ENCODE measurements at places on chromosomes 4 and X.

DNA sequence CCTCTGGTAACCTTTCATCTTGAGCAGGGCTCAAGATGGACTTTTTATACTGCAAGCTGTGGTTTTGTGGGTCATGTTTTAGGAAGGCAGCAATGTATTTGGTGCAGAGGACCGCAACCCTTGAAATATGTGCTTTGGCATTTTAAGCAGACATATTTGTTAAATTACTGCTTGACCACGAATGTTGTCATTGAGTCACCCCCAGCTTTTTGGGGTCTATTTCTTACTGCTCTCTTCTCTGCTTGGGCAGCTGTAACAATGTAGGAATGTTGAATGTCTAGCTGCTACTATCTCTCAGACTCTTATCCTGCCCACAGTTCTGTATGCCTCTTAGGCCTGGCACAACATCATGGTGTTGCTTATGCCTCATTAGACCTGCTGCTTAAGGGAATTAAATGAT, 6.0 kb downstream of the RBPJ start:
- no peak for DNase-seq

GRCh38 chr4:114654592-114654991, 56.0 kb downstream of the UGT8 start:
- DNase-seq, result no peak

DNA sequence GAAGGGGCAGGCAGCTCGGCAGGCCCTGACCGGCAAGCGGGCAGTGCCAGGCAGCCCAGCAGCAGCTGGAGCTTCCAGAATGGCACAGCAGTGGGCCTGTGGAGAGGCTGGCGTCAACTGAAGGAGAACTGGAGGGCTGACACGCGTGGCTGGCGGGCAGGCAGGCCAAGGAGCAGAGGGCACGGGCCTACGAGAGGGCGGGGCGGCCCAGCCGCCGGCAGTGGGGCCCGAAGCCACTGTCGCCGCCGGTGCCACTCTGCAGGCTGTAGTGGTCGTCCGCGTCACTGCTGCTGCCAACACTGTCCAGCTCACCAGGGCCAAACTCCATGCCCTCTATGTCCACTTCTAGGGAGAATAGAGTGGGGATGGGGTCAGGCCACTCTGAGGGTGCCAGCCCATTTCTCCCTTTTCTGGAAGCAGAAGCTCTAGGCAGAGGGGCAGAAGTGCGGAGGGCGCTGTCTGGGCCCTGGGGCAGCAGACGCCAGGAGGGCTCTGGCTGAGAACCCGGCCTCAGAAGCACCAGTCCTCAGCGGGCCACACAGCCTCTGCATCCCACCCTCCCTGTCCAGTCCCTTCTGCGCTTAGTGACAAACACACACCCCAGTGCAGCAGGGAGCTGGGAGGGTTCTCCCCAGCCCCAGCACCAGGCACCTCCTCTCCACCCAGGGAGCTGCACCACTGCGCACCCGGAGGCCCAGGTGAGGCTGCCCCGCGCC, 8.6 kb upstream of the HAUS3 start:
- DNase-seq, result no peak

GRCh38 chr4:54659749-54660535, 2.2 kb downstream of the KIT start:
- no peak for DNase-seq

- DNase-seq, result no peak
Observed at GRCh38 chr4:54539500-54540029, 118.2 kb upstream of the KIT start.

GRCh38 chr4:155552180-155552579, 114.5 kb upstream of the GUCY1A1 start:
- no peak for DNase-seq

DNA sequence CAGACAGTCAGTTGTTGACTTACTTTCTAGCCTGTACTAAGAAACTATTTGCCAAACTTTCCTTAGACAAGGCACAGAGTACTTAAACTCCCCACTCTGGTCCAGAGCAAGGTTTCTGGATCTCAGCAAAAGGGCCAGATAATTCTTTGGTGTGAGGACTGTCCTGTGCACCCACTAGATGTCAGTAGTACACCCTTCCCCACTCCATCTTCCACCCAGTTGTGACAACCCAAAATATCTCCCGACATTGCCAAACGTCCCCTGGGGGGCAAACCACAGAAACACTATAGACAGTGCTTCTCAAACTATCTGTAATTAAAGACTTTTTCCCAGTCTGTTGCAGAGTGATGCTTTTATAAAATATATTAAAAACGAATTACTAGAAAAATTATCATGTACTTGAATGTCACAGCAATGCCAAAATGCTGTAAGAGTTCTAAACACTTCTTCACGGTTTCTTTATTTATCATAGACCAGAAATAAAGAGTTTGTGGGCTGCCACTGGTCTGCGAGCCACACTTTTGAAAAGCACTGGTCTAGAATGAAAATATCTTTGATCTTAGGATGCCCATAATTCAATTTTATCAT, 203.5 kb downstream of the PRDM5 start:
- no peak for DNase-seq

- DNase-seq, result no peak
Observed at GRCh38 chr4:88793475-88793874, 95.8 kb upstream of the NAP1L5 start.

DNA sequence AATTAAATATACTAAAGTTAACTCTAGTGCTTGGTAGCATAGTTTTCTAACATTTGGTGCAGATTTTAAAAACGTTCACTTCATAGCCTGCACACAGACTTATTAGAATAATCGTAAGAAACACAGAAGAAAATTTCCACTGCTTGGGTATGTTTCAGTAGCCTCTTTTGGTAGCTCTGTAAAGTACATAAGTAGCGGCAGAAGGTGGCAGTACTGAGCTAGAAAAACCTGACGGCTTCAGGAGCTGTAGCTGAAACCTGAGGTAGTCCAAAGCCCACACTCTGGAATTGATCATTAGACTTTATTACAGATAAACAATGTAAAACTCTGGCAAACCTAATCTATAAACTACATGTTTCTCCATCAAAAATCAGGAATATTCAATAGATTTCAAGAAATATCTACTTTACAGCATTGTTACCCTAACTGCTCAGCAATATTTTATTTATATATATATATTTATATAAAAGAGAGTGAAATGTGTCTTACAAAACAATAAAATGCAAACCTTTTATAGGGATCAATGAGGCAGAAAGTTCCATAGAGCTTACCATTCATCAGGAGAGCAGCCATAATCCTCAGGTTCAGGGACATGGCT, 88.2 kb downstream of the ATP8A1 start:
- DNase-seq, result peak; percentile 52

DNA sequence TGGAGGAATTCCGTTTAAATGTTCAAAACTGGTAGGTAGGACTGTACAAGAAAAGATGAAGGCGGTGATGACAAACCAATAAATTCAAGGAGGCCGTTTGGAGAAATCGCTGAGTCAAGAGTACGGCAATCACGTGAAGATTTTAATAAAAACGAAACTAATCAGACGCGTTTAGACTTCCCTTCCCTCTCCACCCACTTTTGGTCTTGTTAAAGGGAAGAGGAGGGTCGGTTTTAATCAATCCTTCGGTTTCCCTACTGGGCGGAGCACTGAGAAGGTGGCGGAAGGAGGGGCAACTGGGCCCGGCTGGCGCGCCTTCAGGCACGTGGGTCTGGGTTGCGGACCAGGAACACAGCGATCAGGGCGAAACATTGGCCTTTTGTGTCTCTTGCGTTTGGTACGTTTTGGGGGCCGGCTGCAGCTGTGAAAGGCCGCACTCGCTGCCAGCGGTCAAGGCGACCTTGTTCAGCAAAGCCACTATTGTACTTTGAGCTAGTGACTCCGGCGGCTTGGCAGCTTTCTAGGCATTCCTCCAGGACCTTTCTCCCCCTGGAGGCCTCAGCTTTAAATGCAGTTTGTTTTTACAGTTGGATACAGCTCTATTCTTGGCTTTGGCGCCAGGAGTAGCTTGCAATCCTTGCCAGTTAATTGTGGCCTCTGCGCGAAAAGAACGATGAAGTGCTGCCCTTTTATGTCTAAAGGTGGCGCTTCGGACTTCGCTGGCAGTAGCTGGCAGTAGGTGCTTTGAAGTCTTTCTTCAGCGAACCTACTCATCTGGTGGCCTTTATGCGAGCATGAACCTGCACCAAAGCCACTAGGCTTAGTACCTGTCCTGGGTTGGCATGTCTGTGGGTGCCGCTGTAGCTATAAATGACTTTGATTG, 16.8 kb upstream of the LAMP2 start:
- DNase-seq, result peak; percentile 9

DNA sequence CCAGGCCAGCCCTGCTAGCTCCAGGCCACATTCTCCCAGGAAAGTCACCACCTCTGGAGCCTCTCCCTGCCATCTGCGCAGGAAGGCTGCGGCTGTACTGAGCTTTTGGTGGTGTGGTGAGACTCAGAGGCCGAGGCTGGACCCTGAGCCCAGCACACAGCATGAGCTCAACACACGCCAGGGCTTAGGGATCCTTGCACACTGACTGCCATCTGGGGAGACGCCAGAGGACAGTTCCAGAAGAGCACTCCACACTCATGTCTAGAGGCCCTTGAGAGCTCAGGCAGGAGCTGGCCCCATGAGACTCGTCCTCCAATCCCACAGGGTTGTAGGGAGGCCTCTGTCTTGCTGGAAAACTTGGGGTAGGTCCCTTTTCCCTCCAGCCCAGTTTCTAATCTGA, 40.6 kb downstream of the ABLIM2 start:
- no peak for DNase-seq

DNA sequence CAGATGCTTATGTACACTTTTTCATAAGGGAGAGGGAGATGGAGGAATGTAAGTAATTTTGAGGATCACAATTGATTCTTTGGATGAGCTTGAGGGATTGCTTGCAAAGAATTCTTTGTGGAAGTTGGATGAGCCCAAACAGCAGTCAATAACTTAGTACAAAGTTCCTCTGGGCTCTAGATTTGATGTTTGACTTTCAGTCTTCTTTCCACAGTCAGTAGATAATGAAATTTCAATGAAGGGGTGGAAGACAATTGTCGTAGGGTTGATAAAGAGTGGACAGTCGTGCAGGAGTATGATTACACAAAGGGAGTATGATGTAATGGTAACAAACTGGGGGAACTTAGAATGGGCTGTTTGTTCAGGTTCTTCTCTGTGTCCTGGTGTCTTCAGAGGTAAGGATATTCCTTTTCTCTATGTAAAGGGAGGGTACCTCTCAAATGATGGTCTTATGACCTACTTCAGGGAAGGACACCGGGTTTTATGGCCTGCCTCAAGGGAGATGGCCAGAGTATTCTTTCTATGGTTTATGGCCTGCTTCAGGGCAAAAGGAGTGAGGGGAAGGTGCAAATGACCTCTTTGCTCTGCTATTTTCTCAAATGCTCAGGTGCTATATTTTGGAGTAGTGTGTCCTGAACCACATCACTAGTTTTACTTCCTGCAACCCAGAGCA, 1.7 kb upstream of the ABRAXAS1 start:
- no peak for DNase-seq

DNA sequence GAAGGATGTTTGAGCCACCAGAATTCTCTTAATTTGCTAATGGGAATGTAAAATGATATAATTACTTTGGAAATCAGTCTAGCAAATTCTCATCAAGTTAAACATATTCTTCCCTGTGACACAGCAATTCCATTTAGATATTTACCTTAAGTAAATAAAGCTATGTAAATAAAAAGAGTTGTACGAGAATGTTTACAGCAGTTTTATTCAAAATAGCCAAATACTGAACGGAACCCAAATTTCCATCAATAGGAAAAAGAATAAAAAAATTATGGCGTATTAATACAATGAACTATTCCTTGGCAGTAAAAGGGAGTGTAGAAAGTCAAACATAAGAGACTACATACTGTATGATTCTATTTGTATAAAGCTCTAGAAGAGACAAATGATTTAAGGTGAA, 45.8 kb downstream of the CENPE start:
- DNase-seq, result no peak

DNA sequence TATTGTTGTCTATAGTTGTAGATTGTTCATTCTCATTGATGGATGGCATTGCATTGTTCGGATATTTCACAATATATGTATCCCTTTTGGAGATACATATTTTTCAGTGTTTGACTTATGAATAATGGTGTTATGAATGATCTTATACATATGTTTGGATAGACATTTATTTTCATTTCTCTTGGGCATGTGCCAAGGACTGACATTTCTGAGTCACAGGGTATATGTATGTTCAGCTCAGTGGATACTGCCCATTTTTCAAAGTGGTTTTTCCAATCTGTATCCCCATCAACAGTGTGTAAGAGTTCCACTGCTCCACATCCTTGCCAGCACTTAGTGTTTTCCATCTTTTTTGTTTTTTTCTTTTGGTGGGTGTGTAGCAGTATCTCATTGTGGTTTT, 45.0 kb upstream of the RAB40AL start:
- DNase-seq, result no peak

- no peak for DNase-seq
Observed at GRCh38 chr4:173752610-173753230, 222.7 kb upstream of the HAND2 start.

GRCh38 chrX:12282991-12283390, 144.7 kb downstream of the FRMPD4 start:
- DNase-seq, result no peak

- DNase-seq, result no peak
Observed at GRCh38 chr4:80446664-80447063, 111.1 kb downstream of the CFAP299 start.

GRCh38 chr4:5821665-5822358, 71.1 kb downstream of the CRMP1 start:
- DNase-seq, result no peak

GRCh38 chrX:5117816-5118215, 1110.9 kb downstream of the NLGN4X start:
- DNase-seq, result no peak

DNA sequence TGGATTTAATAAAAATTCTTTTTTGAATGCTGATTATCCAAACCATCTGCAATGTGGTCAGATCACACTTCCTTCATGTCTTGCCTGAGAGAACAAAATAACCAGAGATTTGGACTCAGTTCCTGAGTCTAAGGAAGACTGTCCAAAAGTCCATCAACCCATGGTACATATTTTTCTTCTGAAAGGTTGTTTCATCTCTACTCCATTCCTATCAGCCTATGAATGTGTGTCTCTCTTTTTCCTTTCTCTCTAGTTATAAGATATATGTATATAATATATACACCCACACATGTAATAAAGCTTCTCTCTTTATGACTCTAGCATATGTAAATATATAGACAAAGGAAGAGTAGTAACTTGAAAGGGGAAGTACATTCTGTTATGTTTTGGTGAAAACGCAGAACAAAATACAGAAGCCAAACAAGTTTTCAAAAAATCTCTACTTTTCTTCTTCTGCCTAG, 226.9 kb downstream of the ARHGAP24 start:
- DNase-seq, result no peak

DNA sequence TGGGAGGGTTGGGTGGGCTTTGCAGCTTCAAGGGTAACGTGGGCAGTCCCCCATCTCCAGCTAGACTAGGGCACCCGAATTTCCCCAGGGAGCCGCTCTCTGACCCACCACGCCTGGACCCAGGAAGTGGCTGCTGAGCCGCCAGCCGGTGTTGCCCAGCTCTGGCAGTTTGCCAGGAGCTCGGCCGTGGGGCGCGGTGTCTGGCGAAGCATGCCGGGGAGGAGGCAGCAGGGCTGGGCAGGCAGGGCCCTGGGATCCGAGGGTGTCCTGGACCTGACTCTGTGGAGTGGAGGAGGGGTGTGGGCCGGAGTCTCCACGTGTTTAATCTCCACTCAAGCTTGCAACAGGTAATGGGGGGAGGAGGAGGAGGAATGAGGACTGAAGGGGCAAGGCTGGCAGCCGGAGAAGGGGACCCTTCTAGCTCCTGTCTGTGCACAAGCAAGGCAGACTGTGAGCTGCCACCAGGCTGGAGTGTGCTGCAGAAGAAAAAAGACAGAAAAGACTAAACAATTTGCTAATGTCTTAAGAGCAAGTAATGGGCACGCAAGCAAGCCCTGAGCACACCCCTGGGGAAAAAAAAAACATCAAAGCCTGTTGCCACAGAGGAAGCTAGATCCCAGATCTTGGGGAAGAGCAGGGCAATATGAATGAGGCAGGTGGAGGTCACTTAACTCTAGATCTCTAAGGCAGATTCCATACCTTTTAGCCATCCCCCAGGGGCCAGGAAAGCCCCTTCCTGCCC, 2.4 kb downstream of the LONRF3 start:
- no peak for DNase-seq

All from activated T-cell treated with anti-CD3 and anti-CD28 coated beads for 1 hour (primary cell).